ENCODE measurements at places on chromosomes 7 and 10.

DNA sequence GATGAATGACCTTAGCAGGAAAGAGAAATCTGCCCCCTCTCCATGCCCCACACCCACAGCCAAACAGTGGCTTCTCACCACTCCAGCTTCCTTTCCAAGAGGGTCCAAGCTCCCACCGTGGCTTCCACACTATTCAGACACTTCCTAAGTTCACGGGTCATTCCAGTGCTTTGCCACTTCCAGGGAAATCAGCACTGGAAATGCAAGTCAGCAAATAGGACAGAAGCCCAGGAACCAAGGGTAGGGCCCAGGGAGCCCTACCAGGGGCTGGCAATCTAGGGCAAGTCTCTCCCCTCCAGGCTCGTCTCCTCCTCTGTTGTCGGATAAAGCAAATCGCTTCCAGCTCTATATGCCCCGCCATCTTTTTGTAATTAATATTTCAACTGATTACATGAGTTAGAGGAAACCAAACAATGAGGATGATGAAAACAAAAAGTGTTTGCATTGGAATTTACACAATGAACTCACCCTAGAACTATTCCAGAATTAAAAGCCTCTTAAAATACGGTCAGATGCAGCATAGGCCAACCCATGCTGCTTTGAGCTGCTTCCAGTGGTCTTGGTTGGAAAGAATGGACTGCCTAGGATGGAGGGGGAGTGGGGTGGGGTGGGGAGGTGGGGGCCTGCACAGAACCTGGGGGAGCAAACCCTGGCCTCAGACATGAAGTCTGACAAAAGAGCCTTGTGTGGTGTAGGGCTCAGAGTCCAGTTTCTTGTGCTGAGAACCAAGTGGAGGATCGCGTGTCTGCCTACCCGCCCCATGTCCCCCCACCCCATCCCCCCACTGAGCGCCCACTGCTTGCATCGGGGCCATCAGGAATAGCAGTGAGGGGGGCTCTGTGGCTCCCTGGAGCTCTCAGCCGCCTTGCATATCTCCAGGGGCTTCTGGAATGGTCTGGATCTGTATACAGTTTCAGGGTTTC is 74.6 kb upstream of the CPXM2 start:
- no peak for DNase-seq

DNA sequence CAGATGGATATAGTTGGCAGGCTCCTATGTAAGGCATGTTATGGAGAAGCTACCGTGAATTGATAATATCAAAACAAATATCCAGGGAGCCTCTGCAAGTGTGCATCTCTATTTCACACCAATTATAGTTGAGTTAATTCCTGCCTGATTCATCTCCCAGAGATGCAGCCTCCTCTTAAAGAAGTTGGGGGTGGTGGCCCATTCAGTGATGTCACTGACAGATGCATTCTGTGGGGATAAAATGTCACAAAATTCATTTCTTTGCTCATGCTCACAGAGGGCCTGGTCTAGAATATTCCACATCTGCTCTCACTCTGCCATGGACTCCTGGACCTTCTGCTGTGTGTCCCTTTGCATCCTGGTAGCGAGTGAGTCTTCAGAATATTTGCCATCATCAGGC is 189.1 kb upstream of the PRSS1 start:
- no peak for DNase-seq

DNA sequence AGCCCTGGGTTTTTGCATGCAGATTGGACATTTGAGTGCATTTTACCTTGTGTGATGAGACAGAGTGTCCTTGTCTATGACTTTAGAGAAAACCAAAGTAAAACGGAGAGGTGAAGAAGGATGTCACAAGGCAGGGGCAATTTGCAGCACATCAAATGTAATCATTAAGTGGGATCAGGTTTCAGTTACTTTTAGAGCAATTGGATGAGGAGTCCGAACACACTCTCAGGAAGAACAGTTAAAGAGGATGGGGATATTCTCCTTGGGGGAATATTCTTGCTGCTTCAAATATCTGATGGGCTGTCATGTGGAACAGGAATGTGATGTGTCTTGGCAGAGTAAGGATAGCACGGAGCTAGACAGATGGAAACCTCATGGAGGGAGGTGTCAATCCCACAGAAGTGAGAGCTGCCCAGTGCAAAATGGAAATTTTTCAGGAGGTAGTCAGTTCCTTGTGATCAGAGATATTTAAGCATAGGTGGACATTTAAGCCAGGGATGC is 757 bp downstream of the RAB19 start:
- no peak for DNase-seq

DNA sequence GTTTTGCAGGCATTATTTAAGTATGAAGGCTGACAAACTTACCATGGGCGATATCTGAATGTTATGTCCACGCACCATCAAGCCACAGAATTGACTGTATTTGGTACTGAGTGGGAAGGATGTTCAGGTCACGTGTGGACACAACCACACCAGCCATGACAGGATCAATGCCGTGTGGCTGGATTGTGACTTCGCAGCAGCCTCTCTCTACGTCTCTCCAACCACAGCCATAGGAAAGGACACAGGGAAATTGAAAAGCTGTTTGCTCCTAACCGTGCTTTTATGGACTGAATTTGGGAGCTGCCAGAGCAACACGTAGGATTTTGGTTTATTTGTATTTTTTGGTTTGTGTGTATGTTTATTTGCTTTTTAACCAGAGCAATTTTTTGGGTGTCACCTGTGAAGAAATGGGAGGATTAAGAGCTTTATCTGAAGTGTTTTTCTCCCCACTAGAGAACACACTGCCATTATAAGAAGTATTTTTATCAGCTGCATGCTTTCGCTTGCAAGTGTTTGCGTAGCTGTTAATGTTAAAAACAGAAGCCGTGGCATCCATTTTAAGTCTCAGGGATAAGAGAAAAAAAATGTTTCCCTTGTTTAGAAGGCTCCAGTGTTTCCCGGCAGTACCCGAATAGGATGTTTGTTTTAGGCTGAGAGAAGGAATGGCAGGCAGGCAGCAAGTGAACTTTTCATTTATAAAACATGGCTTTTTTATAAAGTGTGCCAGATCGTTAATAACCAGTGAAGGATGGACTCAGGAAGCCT is 401.1 kb upstream of the NFE2L3 start:
- no peak for DNase-seq

DNA sequence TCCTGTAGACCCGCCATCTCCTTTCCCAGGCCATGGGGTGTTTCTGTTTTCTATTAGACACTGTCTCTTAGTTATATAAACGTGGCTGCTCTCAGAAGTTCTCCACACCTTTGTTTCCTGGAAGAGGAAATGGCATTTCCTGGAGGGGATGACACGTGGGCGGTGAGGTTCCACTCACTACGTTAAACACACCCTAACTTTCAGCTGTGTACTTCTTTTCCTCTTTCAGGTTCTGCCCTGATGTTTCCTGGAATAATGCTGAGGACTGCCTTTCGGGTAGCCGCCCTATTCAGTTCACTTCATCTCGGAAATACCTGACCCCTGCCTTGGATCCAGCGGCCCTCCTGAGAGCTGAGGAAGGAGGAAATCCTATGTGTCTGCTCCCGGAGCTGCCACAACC is 3.4 kb upstream of the PRKCQ start:
- no peak for DNase-seq

GRCh38 chr7:31910191-31910590 is 160.0 kb downstream of the PDE1C start:
- DNase-seq: no peak

DNA sequence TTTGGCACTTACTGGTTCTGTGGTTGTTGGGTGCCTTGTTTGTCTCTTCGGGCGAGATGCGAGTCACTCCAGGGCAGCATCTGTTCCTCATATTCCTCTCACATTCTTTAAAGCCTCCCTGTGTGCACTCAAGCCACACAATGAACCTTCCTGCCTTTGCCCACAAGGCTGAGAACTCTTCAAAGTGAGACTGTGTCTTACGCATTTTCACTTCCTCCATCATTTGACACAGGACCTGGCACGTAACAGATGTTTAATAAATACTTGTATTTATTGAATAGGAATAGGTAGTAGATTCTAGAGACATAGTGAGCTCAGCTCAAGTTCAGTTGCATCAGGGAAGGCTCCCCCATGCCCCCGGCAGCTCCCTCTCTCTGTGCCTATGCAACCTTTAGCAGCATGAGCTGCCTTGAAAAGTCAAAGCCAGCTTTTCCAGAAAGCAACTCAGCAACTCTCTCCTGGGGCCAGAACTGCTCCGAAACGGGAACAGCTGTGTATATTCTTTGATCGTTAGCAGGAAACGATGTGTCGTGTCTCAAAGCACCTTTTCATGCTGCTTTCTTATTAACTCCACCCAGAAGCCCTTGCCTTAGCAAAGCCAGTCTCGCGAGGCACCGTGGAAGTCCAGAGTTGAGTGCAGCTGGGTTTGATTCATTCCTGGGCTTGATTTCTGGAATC is 97.5 kb downstream of the PFKFB3 start:
- no peak for DNase-seq

DNA sequence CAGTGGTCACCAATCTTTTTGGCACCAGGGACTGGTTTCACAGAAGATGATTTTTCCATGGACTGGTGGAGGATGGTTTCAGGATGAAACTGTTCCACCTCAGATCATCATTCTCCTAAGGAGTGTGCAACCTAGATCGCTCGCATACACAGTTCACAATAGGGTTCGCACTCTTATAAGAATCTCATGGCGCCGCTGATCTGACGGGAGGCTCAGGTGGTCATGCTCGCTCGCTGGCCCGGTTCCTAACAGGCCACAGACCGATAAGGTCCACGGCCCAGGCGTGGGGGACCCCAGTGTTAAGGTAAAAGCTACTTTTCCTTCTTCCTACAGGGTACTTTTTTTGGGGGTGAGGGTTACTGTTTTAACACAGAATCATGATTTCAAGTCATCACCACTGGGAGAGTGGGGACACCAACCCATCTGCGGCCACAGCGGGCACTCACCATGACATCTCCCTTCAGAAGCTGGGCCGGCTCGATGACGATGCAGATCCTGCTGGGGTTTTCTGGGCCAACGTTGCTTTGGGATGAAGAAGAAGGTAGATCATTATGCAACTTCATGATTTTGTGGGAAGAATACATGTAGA is 170.5 kb downstream of the TNS3 start:
- DNase-seq: no peak

GRCh38 chr10:131963811-131964210 is 17.9 kb downstream of the BNIP3 start:
- DNase-seq: no peak

DNA sequence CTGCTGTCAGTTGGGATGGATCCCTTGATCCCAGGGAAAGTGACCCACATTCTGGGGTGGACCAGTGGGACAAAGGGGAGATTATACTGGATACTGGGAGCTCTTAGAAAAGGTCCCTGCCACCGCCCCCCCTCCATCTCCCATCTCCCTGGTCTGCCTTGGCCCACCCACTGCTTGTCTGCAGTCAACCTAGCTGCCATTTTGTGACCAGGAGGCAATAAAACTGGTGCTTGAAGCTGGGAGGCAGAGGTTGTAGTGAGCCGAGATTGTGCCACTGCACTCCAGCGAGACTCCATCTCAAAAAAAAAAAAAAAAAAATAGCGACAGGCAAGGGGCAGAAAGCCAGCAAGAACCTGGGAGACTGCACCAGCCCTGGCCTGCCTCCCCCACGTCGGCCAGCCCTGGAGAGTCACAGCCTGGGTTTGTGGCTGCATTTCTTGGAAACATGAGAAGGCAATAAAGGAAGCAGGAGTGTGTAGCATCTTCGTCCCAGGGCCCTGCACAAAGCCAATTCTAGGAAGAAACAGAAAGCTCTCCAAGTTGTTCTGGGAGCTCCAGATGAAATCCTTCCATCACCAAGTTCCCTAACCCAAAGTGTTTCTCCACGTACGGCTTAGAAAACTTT is 4.7 kb upstream of the ARPC1B start:
- no peak for DNase-seq

GRCh38 chr7:28761505-28761904 is 196.6 kb downstream of the TRIL start:
- no peak for DNase-seq

DNA sequence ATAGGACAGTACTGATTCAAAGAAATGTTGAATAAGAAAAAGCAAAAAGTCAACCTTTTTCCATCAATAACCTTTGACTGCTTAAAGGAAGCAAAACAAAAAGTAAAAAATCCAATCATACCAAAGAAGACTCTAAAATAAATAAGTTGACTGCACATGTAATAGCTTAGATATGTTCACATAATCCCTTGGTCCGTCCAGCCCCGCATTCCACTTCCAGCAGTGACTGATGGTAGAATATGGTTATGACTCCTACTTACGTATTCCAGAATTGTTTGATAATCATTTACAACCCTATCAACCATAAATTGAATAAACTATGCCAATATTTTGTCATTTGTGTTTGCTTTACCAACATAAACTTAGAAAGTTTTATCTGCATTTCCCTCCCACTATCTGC is 77.9 kb downstream of the CTNNA3 start:
- DNase-seq: no peak

- DNase-seq: no peak
These were observed 4.6 kb upstream of the TBC1D12 start for GRCh38 chr10:94397549-94398370.

- DNase-seq: no peak
These were observed 158.1 kb upstream of the PHF14 start for GRCh38 chr7:10815546-10815945.

DNA sequence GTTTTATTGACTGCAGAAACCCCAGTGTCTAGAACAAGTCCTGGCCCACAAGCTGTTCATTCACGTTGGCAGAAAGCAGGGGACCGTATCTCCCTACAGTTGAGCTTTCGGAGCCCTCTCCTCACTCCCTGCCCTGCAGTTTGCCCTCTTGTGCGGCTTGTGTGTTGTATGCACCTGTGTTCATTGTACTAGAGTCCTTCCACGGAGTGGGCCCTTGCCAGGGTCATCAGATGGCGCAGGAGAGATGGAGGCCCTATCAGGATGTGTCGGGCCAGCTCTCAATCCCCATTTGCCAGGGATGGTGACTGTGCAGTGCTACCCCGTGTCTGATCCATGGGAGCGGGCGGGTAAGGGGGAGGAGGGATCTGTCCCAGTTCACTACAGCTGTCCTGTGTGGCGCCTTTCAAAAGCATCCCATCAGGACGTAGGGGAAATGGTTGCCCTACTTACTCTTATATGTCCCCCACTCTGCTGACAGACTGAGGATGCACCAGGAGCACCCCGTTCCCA is 77.4 kb upstream of the PRR15 start:
- no peak for DNase-seq

DNA sequence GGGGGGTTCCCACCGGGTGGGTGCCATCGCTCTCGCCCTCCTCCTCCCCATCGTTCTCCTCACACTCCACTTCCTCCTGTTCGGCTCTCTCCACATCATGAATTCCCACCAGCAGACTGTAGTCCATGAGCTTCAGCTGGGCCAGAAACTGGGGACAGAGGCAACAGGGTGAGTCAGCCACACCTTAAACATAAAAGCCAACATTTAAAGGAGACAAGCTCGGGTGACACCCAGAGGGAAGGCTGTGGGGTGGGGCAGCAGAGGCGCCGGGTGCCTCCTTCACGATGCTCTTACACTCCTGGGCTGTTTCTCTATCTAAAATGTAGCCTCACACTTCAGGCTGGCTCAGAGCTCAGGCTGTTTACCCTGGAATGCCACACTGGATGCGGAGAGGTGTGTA is 172.5 kb downstream of the PIP4K2A start:
- no peak for DNase-seq

GRCh38 chr7:130733931-130734814 is at the start of gene KLF14:
KLF14 (minus strand) TSS chr7:130734207; CDS start chr7:130734033, 174 bp downstream.
- no peak for DNase-seq

All from stimulated activated CD8-positive, alpha-beta memory T cell treated with anti-CD3 and anti-CD28 coated beads, Interleukin-4, amount 100 ng/mL, for 1 hour (primary cell).